ENCODE measurements at places on chromosomes 2 and 18.

GRCh38 chr2:111936881-111937280 lies 38.5 kb downstream of the MERTK start:
- DNase-seq = no peak

DNA sequence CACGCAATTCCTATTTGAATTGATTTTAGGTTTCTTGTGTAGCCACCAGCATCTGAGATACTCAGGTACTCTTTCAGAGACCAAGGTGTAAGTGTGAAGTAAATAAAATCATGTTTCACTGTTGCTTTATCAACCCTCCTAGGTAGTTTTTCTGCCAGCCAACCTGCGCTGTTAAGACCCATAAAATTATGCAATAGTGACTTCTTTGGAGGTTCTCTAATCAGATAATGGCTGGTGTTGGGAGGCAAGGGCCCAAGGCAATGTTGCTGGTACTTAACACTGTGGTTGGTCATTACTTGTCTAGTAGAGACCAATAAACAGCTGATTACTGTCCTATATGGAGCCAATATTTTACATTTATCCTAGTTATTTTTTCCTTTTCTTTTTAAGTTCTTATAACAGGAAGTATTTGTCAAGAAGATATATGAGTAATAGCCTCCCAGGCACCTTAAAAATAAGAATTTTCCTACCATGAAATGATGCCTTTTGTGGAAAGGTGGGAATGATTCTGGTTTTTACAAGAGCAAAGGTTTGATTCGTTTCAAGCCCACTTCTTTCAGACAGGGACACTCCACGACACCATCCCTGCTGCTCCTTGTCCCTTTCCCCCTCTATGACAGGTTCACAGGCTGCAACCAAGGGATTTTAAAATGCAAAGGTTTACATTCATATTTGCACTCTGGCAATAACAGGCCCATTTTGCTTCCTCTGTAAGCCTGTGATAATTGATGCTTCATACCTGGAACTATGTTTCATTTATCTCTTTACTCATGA lies 259.3 kb downstream of the MEIS1 start:
- DNase-seq = no peak

DNA sequence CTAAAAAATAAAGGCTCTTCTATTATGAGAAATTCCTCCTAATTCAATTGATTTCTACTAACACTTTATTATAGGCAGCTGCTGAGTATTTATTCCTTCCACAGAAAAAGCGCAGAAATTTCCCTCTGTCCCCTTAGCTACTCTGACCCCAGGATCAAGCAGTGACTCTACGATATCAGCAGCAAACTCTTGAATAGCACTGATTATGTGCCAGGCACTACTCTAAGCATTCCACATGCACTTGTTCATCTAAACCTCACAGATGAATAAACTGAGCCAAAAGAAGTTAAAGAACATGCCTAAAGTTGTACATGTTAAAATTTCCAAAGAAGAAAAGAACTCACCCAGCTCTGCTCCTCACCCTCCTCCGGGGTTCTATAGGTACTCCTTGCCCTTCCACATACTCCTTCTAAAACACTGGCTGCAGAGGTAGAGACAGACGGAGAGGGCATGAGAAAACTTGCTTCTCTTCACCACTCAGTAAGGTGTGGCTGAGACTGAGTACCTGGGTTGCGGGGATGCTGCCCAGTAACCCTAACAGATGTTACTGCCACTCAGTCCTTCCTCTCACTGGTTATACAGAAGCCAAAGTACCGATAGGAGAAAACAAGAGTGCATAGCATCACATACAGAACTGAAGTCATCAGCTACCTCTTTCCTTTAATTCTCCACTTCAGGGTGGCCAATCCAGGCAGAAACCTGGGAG lies 9.9 kb downstream of the C1D start:
- DNase-seq = no peak

- no peak for DNase-seq
Observed at GRCh38 chr18:3597409-3598357, 147.7 kb downstream of the TGIF1 start.

GRCh38 chr18:8341481-8342230 lies 267.6 kb upstream of the RAB12 start:
- DNase-seq = peak; percentile 47

DNA sequence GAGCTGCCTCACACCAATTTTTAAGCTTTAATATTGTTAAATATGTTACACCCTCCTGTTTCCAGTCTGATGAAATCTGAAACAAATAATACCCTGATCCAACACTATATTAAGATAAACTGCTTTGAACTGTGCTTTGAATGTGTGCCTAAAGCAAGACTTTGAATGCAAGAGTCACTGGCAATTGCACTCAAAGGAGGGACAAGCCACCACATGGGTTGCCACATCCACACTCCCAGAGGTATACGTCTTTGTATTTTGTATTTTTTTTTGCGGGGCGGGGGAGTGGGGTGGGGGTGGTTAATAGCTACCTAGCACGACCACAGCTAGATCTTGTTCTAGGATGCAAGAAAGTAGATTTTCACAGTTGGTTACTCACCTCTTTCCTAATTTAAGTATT lies 1.8 kb upstream of the ZEB2 start:
- no peak for DNase-seq

- no peak for DNase-seq
Observed at GRCh38 chr2:157477919-157478318, 34.0 kb upstream of the CYTIP start.

DNA sequence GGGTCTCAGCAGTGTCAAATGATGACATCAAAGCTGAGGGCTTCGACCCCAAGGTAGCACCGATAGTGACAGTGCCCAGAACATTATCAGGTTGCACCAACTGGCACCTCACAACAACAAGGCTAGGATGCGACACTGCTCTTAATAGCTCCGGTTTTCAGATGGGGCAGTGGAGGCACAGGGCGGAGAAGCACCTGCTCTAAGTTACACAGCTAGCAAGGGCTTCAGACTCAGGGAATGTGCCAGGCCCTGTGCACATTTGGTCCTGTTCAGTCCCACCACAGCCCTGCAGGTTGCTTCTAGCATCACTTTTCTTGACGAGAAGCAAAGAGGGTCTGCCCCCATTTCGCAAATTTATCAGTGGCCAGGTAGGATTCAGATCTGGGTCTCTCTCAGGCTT lies 74.1 kb downstream of the DGKD start:
- no peak for DNase-seq

GRCh38 chr2:229027353-229028105 lies 243.6 kb downstream of the PID1 start:
- DNase-seq = no peak

DNA sequence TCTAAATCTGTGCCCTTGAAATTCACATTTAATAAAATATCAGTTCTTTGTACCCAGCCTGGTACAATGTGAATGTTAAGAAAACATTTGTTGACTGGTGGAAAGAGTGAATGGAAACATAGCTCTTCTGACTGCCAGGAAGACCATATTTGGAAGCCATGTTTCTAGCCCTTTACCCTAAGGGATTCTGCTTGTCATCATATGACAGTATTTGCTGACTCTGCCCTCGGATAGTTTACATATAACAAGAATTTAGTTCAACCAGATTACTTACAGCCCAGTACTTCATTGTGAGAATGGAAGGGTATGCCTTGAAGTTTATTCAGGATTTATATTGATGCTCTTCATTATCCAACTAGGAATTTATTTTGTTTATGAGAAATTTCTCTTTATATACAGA lies 13.8 kb upstream of the KCNS3 start:
- DNase-seq = no peak

DNA sequence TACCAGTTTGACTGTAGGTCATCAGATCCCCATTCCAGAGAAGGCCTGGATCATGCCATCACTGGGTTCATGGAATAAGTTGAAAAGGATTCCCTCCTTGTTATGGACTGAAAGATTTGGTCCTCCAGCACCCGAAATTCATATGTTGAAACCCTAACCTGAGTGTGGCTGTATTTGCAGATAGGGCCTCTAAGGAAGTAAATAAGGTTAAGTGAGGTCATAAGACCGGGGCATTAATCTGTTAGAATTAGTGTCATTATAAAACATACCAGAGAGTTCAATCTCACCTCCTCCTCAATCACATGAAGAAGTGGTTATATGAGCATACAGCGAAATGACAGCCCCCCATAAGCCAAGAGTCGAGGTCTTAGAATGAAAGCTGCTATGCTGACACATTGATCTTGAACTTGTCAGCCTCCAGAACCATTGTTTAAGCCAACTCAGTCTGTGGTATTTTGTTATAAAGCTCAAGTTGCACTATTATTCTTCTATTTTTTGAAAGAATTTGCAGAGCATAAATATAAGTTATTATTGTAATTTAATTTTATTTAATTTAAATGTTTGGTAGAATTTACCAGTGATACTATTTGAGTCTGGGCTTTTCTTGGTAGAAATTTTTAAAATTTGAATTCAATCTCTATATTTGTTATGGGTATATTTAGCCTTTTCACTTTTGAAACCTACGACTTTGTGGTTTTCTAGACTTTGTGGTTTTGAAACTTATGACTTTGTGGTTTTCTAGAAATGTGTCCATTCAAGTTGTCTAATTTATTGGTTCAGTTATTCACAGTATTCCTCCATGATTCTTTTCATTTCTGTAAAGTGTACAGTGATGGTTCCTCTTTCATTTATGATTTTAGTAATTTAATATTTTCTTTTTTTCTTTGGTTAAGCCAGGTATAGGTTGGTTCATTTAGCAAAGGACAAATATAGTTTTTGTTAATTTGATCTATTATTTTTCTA lies 1206.7 kb upstream of the CDH2 start:
- no peak for DNase-seq

DNA sequence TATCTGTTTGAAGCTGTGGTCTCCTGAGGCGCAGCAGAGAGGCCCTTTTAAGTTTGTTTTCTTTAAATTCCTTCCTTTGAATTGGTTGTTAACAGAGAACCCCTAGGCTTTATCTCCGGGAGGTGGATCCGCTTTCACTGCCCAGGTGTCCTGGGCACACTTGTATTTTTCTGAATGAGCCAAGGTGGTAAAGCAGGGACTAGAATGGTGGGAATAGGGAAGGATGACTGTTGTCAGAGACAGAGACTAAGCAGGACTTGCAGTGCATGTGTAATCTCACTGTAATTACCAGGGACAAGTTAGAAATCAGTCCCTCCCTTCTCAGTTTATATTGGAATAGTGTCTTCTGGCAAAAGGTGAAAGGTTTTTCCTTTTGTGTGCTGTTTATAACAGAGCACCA lies 72.8 kb downstream of the PHLPP1 start:
- no peak for DNase-seq

DNA sequence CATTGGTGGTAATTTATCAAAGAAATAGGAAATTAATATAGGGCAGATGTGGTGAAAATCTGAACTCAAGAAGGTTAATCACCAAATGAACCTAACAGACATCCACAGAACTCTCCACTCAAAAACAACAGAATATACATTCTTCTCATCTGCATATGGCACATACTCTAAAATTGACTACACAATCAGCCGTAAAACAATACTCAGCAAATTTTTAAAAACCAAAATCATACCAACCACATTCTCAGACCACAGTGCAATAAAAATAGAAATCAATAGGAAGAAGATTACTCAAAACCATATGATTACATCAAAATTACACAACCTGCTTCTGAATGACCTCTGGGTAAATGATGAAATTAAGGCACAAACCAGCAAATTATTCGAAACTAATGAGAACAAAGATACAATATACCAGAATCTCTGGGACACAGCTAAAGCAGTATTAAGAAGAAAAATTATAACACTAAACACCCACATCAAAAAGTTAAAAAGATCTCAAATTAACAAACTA lies 31.0 kb downstream of the RBM43 start:
- no peak for DNase-seq

- DNase-seq = no peak
Observed at GRCh38 chr2:46827274-46828134, 88.1 kb downstream of the MCFD2 start.

- DNase-seq = no peak
Observed at GRCh38 chr2:235539773-235540172, 45.9 kb downstream of the AGAP1 start.
